SK-N-DZ (cell line): ENCODE measurements at places on chromosomes 12 and 14.

- DNase-seq: peak; percentile 33
Measured at GRCh38 chr12:3491938-3492792, 1.2 kb downstream of the PRMT8 start.

DNA sequence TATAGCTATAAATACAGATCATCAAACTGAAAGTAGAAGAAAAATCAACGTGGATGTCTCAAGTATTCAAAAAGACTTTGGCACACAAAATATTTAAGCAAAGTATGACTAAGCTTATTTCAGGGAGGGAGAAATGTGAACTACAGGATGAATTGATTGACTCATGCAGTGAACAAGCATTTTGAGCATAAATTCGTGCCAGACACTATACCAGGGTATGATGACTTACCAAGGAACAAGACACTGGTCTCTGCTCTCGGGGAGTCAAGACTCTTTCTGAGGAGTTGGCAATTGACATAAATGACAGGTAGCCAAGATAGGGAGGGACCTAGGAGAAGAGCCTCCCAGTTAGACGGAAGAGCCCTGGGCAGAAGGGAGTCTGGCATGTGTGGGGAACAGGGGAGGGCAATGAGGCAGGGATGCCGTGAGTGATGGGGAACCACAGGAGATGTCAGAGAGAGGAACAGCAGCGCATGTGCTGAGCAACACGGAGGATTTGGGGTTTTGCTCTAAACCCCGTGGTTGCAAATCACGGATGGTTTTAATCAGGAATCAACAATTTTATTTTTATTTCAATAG is 115.2 kb downstream of the TMEM132D start:
- no peak for DNase-seq

- DNase-seq: no peak
Measured at GRCh38 chr12:5078423-5078822, 34.7 kb downstream of the KCNA5 start.

- DNase-seq: peak; percentile 78
Measured at GRCh38 chr12:49292729-49293055, 2.3 kb upstream of the PRPH start.

DNA sequence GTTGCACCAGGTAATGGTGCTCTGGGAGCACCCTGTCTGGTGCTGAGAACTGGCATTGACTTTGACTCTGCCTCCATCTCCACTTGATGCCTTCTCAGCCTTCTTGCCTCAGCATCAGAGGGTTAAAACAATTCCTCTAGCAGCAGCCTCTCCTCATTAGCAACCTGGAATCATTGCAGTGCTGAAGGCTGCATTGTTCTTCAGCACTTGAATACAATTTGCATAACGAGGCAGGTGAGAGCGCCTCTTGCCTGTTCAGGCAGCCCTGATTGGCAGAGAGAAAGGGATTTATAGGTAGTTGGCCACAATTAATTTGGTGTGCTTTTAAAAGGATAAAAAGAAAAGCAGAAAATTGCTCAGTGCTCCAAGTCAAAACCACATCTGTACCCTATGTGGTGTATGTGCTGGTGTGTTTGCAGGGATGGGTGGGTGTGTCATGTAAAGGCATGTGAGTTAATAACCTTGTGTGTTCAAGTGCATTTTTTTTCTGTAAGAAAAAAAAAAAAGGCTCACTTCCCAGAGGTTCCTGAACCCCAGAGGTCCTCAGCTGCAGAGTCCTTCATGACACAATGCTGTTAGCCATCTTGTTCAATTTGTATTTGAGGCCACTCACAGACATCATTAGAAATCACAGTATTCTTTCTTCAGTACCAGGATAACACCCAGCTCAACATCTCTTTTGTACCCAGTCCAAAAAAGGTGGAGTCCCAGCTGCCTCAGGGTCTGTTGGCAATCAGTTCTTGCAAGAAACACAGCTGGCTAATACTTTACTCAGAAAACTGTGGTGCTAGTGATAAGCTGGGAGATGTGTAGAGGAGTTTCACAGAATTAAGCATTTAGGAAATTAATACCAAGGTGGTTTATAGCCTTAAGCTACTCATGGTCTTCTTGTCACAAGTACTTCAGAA is 385.6 kb downstream of the GRIN2B start:
- no peak for DNase-seq

- peak; percentile 72 for DNase-seq
Measured at GRCh38 chr12:81758421-81759189, 545 bp downstream of the PPFIA2 start.

DNA sequence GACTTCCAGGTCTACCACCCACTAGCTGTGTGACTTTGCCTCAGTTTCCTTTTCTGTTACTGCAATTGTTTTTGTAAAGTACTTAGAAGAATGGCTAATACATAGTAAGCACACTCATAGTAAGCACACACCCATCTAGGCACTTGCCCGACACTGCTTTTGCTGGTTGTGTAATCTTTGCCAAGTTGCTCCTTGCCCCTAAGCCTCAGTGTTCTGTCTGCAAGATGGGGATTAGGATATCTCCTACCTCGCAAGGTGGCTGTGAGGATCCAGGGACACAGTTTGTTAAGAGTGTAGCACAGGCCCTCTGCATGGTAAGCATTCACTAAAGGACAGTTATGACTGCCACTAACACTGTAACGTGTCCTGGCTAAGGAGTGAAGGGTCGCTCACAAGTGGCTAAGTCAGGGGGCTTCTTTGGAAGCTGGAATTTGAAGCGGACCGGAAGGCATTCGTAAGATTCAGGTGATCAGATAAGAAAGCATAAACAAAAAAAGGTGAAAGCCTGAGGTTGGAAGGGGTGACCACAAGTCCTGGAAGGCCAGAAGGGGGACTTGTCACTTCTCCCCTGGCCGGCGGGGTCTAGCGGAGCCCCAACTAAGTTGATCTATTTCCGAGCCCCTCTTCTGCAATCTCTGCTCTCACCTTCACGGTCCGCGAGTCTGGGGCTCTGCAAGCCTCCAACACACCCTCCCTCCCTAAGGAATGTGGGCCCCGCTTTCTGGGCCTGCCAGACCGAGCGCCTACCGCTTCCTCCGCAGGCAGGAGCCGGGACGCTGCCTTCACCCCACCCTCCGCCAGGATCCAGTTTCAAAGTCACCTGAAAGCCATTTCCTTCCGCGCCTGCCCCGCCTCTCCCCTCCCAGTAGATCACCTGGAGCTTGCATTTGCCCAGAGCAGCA is 1.5 kb upstream of the PLEKHG3 start:
- no peak for DNase-seq

- DNase-seq: no peak
Measured at GRCh38 chr12:107042801-107043200, 50.5 kb downstream of the CRY1 start.

- DNase-seq: no peak
Measured at GRCh38 chr12:13981990-13982389, 588 bp upstream of the GRIN2B start.

DNA sequence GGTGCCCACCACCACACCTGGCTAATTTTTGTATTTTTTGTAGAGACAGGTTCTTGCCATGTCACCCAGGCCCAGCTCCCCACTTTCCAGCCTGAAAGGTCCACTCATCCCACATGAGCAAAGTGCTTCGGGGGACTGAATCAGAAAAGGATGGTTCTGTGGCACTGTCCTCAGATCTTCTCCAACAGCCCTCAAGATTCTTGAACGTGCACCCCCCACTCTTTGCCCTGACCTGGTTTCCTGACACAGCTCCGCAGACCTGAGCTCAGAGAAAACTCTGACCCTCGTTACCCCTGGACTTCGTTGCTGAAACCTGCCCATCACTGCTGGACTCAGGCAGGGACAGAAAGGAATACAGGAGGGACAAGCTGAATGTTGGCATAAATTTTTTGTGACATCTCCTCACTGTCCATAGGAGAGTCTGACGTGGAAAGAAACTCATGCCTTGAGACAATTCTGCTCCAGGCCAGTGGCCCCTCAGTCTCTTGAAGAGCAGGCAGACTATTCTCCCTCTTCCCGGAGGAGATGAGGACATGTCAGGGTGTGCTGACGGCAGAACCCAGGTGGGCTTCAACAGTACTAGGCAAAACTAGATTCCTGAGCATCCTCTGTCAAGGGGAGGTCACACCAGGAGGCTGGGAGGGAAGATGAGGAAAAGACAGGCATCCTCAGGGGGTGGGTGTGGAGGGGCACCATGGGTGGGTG is 149.3 kb downstream of the DPF3 start:
- DNase-seq: no peak

- no peak for DNase-seq
Measured at GRCh38 chr12:41103614-41104013, 84.5 kb upstream of the PDZRN4 start.

DNA sequence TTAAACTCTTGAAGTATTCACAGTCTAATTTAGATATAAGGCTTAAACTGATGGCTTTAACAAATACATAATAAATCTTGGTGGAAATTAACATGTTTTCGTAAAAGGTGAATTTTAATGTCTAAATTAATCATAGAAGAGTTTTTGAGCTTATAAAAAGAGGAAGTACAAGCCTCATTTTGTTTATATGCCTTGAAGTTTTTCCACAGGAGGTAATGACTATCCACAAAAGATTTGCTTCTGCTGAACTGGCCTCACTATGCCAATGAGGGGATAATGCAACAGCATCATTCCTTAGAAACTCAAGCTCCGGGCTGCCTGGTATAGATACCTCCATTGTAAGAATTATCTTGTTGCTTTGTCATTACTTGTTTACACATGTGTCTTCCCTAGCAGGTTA is 175.6 kb downstream of the DUSP6 start:
- DNase-seq: no peak
